Activated CD4-positive, alpha-beta T cell treated with anti-CD3 and anti-CD28 coated beads for 1 hour (primary cell): ENCODE measurements at places on chromosomes 6 and 20.

GRCh38 chr20:59010995-59011873 is 4.2 kb upstream of the CTSZ start:
- no peak for DNase-seq

DNA sequence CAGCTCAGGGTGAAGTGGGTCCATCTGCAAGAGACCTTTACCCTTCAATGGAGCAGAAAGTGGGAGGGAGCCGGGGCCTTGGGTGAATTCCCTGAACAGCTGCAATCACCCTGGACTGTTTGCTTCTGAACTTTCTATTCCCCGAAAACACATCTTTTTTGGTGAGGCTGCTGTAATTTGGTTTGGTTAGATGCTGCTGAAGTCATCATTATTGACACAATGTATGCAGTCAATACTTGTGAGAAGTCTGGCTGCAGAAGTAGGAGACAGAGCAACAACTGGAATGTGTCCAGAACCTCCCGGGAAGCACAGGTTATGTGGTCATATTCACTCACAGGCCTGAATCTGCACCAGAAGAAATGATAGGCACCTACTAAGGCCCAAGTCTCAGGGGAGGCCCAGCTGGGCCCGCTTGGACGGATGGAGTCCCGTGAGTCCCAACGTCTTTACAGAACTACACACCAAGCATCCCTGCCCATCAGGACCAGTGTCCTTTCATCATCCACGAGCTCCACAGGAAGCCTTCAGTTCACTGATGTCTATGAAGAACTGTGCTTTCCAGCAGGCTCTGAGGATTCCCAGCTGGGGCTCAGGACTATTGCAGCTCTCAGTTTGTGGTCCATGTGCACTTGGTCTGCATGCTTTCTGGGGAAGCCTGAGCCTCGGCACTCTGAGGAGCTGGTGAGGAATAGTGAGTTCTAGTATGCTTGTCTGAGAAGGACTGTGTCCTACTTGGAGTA is 177.6 kb downstream of the THBS2 start:
- DNase-seq = no peak

DNA sequence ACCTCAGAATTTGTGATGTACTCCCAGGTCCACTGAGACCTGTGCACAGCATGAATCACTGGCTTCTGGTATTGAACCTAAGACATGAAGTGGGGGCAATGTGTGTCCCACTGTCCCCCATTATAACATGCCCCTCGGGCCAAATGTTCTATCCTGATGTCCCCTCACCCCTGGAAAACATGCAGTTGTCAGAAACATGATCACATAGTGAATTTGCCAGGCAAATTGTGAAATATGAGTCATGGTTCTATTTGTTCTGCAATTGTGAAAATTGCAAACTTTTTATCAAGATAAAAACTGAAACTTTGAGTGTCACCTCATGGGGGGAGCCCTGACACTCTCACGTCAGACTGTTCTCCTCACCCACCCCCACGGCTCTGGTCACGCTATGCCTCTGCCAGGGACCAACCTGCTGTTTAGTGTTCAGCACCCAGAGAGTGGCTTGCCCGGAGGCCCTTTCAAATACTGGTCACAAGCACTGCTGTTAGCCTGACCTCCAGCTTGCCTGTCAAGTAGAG is 305.3 kb downstream of the CLIC5 start:
- no peak for DNase-seq

DNA sequence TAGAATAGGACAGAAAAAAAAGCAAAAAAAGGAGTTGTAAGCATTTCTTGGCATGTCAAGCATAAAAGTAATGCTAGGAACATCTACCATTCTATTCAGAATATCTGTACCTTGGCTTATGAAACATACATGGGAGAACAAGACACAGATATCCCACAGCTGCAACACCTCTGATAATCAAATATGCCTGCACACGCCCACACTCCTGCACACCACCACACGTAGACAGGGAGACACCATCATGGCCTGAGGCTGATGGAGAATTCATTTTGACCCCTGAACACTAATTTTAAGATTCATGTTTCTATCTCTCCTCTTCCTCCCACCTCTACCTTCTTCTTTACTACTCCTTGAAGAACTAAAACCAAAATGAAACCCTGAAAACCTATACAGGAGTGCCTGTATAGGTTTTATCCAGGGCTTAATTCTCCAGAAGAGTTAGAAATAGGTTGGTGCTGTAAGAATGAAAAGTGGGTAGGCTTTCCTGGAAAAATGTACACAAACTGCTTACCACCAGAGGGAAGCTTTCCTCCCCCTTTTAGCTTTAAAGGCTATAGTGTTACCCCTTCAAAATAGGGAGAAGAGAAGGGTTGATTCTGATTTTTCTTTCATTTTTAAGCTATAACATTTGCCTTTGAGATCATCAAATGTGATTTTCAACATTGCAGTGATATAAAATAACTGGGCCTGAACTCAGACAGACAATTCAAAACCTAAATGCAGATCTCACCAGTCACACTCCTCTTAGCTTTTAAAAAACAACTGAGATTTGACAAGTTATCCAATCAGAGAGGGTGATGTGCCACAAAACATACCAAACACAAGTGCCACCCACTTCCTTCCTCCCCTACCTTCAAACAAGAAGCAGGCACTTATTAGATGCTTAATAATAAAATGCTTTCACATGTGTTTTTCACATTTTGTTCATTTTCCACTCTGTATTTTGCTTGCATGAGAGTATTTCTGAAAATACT is 57.9 kb downstream of the ELOVL5 start:
- DNase-seq = no peak

GRCh38 chr6:143400258-143401067 is 50.0 kb downstream of the ADAT2 start:
- no peak for DNase-seq

- no peak for DNase-seq
Measured at GRCh38 chr6:32132110-32132509, 2.0 kb upstream of the FKBPL start.

- DNase-seq = no peak
Measured at GRCh38 chr6:20979076-20979475, 444.8 kb downstream of the CDKAL1 start.

GRCh38 chr6:149024361-149024760 is 277.5 kb downstream of the UST start:
- no peak for DNase-seq

DNA sequence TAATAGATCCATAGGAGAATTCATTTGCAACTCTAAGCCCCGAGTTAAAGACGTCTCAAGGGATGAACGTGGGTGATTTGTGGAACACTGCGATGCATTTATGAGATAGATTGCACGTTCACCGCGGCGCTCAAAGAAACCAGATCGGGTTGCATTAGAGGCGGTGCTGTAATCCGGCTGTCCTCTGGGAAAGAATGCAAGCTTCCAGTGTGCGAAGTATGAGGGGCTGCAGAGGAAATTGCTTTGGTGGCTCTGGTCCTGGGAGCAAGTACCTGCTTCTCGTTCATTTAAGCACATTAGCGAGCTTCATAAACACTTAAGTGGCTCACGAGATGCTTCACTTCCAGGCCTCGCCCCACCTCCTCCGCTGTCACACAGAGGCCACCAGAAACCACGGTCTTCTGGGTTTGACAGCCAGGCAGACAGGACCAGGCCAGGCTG is 182.3 kb downstream of the CDH4 start:
- DNase-seq = no peak

GRCh38 chr6:166504100-166504499 is 82.4 kb downstream of the RAMACL start:
- no peak for DNase-seq

GRCh38 chr6:100701728-100702127 is 179.4 kb downstream of the ASCC3 start:
- no peak for DNase-seq

DNA sequence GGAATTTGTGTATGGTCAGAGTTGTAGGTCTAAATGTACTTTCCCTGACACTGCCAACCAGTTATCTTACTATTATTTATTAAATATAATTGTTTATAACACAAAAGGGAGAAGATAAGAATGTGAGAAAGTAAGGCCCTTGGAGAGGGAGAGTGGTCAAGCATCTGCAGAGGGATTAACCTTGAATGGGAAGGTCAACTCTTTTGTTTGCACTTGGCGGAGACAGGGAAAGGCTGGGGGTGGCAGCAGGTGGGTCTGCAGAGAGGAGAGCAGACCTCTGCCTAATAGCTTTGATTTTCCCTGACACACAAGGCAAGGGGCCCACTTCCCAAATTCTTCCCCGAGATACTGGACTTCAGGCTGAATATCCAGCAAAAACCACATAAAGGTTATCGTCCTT is 4.2 kb downstream of the LRP11 start:
- DNase-seq = no peak

GRCh38 chr6:3805448-3806123 is 43.6 kb upstream of the FAM50B start:
- no peak for DNase-seq

- no peak for DNase-seq
Measured at GRCh38 chr6:43478008-43478372, 620 bp downstream of the TJAP1 start.

DNA sequence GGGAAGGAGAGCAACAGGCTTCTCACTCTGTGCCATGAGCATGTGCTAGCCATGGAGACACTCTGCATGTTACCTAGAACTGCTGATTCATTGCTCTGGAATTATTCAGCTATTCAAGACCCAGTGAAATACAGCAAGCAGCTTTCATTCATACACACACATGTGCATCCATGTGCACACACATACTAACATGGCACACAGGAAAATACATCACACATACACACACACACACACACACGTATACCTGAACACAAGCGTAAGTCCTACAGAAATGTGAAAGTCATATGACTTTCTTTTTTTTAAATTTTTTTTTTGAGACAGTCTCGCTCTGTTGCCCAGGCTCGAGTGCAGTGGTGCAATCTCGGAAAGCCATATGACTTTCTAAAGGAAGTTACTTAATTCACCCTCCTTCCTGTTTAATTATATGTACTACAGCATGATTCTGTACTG is 108.2 kb upstream of the NFATC2 start:
- no peak for DNase-seq

- DNase-seq = no peak
Measured at GRCh38 chr20:59485576-59486454, 118.5 kb upstream of the PHACTR3 start.

DNA sequence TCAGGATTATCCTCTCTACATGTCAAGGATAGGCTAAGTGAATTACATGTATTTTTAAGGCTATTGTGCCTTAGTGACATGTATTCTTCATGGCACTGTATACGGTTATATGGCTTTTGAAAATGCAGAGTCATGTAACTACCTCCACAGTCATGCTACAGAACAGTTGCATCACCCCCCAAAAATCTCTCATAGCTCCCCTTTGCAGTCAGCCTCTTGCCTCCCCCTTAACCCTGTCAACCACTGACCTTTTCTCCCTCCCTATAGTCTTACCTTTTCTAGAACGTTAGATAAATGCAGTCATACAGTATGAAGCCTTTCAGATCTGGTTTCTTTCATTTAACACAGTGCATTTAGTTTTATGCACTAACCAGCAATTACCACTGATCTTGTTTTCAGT is 10.3 kb upstream of the RNF24 start:
- no peak for DNase-seq

DNA sequence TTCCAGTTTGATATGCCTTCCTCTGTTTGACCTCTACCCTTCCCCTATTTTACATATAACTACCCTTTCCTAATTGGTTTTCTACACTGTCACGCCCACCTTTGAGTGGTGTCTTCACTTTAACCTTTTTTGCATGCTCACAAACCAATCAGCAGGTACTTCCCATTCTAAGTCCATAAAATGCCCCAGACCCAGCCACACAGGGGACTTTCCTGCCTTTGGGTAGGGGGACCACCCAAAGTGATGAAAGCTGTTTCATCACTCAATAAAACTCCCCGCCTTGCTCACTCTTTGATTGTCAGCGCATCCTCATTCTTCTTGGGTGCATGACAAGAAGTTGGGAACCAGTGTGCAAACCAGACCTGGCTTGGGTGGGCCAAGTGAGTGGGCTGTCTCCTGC is 20.5 kb upstream of the SNRPC start:
- DNase-seq = no peak
